ENCODE measurements at places on chromosomes 7 and 10.

DNA sequence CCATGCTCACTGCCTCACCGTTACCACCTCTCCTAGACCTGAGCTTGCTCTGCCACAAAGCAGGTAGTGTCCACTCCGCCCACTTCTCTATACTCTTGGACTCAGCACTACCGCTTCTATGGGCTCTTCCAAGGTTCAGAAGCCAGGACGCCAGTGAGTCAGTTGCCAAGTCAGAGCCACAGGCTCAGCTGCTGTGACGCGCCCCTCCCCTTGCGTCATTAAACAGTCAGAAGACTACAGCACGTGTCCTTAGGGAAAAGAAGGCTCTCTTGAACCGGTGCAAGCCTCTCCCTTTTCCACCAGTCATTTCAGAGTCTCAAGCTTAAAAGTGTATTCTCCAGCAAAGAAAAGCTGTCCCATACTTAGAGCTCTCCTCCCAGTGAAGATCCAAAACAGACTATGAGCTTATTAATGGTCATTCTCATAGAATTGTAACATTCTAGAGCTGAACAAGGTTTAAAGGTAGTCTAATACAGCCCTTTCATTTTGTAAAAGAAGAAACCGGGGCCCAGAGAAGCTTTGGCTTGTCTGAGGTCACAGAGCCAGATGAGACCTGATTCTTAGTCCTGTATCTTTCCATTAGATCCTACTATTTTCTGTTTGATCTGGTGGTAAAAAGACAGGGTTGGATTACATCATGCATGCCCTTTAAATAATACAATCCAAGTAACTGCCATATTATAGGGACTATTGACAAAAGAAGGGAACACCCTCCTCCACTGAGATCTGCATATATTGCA is 40.9 kb upstream of the MET start:
- DNase-seq: peak; percentile 83

- DNase-seq: no peak
These were observed 176.1 kb downstream of the SGMS1 start for GRCh38 chr10:50447691-50448090.

DNA sequence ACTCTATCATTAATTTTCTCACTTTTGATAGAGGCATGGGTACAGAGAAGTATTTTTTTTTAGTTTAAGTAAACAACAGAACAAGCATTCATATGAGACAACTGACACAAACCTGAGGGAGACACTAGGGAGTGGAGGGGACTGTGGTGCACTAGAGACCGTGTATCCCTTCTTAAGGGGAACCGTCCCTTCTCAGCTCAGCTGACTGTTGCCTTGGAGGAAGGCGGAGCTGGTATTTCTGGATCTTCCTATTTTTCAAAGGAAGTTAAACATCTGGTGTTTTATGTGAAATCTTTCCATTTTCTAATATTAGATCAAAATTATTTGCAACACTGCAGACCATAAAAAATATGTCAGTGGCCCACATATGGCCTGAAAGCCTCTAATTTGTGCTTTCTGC is 113.6 kb upstream of the MACROH2A2 start:
- DNase-seq: no peak

GRCh38 chr7:82291931-82292330 is 151.6 kb downstream of the CACNA2D1 start:
- no peak for DNase-seq

DNA sequence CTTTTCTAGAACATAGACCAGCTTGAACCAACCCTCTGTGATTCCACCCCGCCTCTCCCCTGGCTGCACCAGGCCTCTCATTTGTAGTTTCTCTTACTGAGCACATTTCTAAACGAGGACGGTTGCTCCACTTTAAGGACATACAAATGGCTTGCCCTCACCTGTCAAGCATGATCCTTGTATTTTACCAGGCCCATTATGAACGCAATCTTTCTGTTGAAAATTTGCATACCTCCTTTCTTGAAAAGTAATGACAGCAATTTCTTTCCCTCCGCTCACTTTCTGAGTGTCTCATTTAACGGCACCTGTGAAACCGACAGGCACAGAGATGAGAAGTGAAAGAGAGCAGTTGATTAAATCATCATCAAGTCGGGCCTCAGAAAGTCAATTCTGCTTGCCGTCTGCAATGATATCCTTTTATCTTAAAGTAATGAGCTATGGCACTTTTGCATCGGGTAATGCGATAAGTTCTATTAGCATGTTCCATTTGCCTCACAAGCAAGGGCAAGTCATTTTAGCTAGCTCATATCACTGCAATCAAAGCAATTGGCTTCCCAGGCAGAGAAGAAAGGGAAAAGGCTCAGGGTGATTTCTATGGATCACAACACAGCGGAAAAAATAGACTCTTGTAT is 705.6 kb upstream of the GALNT17 start:
- DNase-seq: no peak

DNA sequence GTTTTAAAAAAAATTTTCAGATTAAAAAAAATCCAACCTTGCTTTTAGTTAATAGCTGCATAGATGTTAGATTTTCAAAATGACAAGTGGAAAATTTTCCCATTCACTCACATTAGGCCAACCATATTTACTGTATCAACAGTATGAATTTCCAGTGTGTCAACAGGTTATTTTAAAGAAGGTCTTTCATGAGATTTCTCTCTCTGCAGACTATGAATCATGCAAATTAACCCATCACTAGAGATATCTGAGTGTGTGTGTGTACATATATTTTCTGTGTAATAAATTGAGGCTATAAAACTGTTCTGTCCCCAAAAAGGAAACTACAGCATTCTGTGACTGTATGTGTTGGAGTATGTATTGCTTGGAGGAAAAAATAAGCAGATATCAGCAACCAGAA is 305.6 kb downstream of the ARL4A start:
- DNase-seq: peak; percentile 33

- DNase-seq: no peak
These were observed 61.6 kb downstream of the PDZD8 start for GRCh38 chr10:117313641-117314040.

GRCh38 chr7:66507764-66508296 is 120.9 kb upstream of the KCTD7 start:
- peak; percentile 25 for DNase-seq

DNA sequence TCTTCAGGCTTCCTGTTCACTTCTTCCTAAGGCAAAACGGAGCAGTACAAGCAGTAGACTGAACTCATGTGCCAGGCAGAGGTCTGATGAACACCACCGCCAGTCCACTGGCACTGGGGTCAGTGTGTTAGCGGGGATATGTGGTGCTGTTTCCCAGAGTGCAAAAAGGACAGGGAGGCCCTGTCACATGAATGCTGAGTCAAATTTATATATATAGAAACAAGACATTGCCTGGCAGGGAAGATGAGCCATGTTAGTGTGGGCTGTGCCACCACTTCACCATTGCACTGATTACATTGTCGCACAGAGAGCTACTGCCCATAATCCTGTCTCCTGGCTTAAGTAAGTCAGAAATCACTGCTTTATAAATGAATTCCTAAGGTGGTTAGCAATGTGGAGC is 122.2 kb upstream of the AMPH start:
- no peak for DNase-seq

GRCh38 chr7:92641921-92642511 is 51.8 kb upstream of the FAM133B start:
- no peak for DNase-seq

DNA sequence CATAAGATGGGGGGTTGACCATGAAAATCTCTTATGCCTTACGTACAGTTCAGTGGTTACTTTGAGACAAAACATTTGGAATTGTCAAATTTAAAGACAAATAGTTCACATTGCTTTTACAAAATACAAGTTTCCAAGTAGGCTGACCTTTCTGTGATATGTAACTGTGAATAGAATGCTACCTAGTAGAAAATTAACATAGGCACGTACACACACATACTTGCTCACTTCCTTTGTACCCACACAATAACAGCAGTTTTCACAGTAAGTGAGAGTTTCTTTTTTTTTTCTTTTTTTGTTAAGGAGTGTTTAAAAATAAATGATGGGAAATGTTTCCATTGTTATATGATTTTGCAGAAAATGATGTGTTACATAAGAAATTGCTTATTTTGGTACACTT is 53.3 kb upstream of the SP8 start:
- DNase-seq: no peak

GRCh38 chr10:2933071-2933470 is 134.3 kb upstream of the PFKP start:
- DNase-seq: no peak

GRCh38 chr10:12250181-12250580 is 54.2 kb downstream of the CDC123 start:
- DNase-seq: no peak

DNA sequence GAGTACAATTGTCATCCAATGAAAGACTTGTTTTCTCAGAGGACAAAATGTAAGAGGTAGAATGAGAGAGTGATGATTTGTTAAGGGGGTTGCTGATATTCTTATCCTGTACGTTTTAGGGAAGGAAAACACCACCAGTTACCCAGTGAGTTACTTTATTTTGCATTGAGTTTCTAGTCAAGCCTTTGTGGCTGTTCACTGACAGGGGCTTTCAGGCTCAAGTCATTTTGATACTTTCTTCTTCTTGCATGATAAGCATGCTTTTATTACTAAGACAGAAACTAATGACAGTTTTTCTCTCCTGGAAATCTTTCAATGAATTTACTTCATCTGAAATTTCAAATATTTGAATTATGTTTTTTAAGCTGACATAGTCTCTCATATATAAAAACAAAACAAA is 710.2 kb upstream of the POM121L12 start:
- DNase-seq: no peak

DNA sequence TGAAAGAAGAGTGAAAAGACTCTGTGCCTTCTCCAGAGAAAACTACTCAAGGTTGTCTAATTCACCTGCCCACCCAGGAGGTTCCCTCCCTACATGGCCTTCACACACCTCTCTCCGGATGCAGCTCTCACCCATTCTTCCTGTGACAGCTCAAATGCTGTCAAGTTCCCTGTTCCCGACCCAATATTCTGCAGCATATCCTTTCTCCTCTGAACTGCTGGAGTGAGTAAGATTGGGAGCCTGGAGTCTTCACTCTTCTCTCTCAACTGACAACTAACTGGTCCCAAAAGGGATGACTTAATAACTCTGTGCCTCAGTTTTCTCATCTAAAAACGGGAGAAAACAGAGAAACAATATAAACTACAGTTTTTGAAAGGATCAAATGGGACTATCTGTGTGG is 5.1 kb downstream of the TMEM26 start:
- DNase-seq: no peak

GRCh38 chr7:35697414-35698175 is 2.7 kb upstream of the HERPUD2 start:
- DNase-seq: no peak

DNA sequence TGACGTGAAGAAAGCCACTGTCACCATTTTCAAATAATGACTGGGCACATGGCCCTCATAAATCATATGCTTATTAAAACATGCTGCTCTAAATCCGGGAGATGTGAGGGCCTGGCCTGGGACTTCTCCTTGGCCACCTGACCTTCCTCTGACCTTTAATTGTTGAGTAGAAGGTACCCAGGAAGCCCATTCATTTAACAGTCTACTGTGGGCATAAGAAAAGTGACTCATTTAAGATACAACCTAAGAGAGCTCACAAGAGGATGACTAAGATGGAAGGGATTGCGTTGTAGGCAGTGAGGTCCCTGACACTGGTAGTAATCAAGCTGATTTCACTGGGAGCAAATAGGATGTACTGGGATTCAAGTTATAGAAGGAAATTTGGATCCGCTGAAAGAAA is 203.4 kb upstream of the GPR26 start:
- DNase-seq: no peak

- no peak for DNase-seq
These were observed 2.6 kb upstream of the METTL27 start for GRCh38 chr7:73844848-73845460.

Measured in kidney (tissue), 22 donors.